ENCODE measurements at places on chromosomes 3 and 15. TPM values are rescaled to one million over a fixed set of nuclear protein-coding genes. Genes with fewer than 3 reads are reported as not detected.
A peak's percentile ranks its signal among the peaks of the same experiment; 100 is the strongest.

DNA sequence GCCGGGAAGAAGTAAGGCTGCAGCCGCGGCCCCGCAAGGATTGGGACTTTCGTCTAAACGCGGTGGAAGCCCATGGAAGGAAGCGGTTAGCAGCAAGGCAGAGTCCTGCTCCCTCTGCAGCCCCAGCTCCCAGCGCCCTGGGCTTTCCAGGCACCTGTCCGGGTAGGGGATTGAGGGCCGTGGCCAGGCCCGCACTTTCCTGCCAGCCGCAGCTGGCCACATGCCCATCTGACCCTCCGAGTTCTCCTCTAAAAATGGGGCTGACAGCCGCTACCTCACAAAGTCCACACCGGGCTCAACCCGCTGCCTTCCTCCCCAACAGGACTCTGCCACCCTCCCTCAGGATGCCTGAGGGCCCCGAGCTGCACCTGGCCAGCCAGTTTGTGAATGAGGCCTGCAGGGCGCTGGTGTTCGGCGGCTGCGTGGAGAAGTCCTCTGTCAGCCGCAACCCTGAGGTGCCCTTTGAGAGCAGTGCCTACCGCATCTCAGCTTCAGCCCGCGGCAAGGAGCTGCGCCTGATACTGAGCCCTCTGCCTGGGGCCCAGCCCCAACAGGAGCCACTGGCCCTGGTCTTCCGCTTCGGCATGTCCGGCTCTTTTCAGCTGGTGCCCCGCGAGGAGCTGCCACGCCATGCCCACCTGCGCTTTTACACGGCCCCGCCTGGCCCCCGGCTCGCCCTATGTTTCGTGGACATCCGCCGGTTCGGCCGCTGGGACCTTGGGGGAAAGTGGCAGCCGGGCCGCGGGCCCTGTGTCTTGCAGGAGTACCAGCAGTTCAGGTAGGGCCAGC lies 1.9 kb downstream of the NEIL1 start:
- H3K36me3 ChIP-seq = no peaks in the 10 kb centered on the region
- H3K4me3 ChIP-seq = no peak overlapping the region
- H3K4me1 ChIP-seq = peaks cover 36% of the 10 kb centered on the region
- DNase-seq = no peak
- peak overlapping the region; percentile 23 for H3K27ac ChIP-seq

MNS1 gene
- not detected for polyA plus RNA-seq

GRCh38 chr3:186612721-186613636 lies at the start of gene AHSG:
TSS of gene AHSG (plus strand) at chr3:186613060. CDS start at chr3:186613142, 82 bp downstream.
- H3K4me3 ChIP-seq = no peak within 1 kb of the TSS
- H3K36me3 ChIP-seq = no peaks in the 10 kb centered on the region
- H3K4me1 ChIP-seq = peaks cover 18% of the 10 kb centered on the region
- no peak within 1 kb of the TSS for H3K27ac ChIP-seq
- DNase-seq = no peak
- no peaks in the 10 kb centered on the region for H3K27me3 ChIP-seq

TNFAIP8L3 gene
- polyA plus RNA-seq = not detected

GRCh38 chr15:58472821-58473581 lies 41.2 kb downstream of the LIPC start:
- H3K4me1 ChIP-seq = peaks cover 51% of the 10 kb centered on the region
- H3K36me3 ChIP-seq = no peaks in the 10 kb centered on the region
- no peaks in the 10 kb centered on the region for H3K27me3 ChIP-seq

KIF23 gene
- not detected for polyA plus RNA-seq

C3orf22 gene
- not detected for polyA plus RNA-seq

GRCh38 chr3:136883967-136884720 lies 22.1 kb downstream of the NCK1 start:
- H3K27me3 ChIP-seq = no peaks in the 10 kb centered on the region
- H3K4me1 ChIP-seq = peaks cover 86% of the 10 kb centered on the region
- no peaks in the 10 kb centered on the region for H3K36me3 ChIP-seq
- no peak overlapping the region for H3K27ac ChIP-seq

MANF gene
- 39.0 TPM for polyA plus RNA-seq

Data from CD4-positive, alpha-beta memory T cell (primary cell).